Osteoblast (primary cell): ENCODE measurements at places on chromosomes 1 and 21. TPM values are rescaled to one million over a fixed set of nuclear protein-coding genes. Genes with fewer than 3 reads are reported as not detected.

OLFML3 gene
- 359 and 418 TPM in 2 replicates for total RNA-seq

MMEL1 gene
- total RNA-seq = under 0.01 TPM in 1 of 2 replicates, not detected in the other

NUP210L gene
- total RNA-seq = under 0.01 TPM in 2 replicates

ATP5PO gene
- 115 and 128 TPM in 2 replicates for total RNA-seq

WNT9A gene
- total RNA-seq = 0.36 and 0.88 TPM in 2 replicates

DENND2C gene
- 8.3 and 8.8 TPM in 2 replicates for total RNA-seq
